Activated CD8-positive, alpha-beta memory T cell treated with anti-CD3 and anti-CD28 coated beads, Interleukin-2, amount 10 ng/mL, durations not matched to agents 7 days and 5 days (primary cell): ENCODE measurements at places on chromosomes 11 and 22.

DNA sequence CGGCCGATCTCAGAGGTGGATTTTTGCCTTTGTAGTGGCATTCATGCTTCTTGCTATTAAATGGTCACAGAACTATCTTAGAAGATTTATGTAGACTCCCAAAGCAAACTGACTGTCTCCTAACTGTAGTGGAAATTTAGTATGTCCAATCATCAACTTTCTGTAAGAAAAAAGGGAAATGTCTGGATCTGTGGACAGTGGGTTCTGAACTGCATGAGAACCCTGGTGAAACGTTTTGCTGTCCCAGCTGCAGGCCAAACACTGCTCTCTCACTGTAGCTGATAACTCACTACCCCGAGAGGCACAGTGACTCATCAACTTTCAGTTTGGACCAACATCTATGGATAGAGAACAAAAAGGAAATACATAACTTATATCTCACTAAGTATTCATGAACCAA is 387.1 kb downstream of the SOX6 start:
- no peak overlapping the region for H3K4me3 ChIP-seq
- no peak overlapping the region for H3K27ac ChIP-seq
- no peaks in the 10 kb centered on the region for H3K27me3 ChIP-seq

DNA sequence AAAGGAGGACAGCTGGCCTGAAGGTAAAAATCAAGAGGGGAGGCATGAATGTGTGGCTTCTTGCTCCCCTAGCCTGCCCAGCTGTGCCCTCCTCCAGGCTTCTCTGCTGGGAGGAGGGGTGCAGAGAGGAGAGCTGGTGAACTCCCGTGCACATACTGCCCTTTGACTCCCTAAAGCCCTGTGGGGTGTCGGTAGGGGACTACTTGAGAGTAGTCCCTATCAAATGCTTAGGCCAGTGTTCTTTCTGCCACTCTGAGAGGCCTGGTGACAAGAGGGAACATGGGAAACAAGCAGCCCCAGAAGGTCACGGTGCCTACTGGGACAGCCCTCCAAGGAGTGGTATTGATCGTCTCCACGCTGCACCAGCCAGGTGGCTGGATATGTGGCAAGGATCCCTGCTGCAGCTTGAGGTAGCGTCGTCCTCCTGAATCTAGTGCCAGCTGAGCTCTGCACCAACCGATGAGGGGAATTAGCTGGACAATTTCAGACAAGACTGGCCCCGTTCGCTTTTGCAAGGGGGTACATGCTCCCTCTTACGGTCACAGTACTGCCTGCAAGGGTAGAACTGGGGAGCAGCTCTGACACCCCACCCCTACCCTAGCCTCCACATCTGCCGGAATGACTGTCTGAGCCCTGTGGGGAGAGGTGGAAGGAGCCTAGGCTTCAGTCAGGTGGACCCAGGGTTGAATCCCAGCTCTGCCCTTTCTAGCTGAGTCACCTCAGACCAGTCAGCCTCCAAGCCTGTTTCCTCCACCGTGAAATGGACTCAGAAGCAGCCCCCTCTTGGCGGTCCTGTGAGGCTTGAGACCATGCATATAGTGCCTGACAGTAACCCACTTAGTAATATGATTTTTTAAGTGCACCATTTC is 17.1 kb upstream of the C11orf96 start:
- H3K27me3 ChIP-seq, result no peaks in the 10 kb centered on the region
- no peak overlapping the region for H3K27ac ChIP-seq
- peaks cover 2% of the 10 kb centered on the region for H3K36me3 ChIP-seq
- H3K4me1 ChIP-seq, result peaks cover 9% of the 10 kb centered on the region
- no peak overlapping the region for H3K4me3 ChIP-seq

DNA sequence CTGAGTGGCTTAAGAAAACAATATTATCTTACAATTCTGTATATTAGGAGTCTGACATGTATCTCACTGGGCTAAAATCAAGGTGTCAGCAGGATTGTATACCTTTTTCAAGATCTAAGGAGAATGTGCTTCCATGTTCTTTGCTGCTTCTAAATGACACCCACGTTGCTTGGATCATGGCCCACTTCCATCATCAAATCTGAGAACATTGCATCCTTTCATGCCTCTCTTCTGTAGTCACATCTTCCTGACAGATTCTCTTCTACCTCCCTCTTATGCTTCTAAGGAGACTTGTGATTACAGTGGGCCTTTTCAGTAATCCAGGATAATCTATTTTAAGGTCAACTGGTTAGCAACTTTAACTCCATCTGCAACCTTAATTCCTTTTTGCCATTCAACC is 499.4 kb downstream of the FAM181B start:
- peaks cover 12% of the 10 kb centered on the region for H3K4me1 ChIP-seq
- DNase-seq, result no peak
- no peaks in the 10 kb centered on the region for H3K36me3 ChIP-seq
- H3K27me3 ChIP-seq, result peaks cover 4% of the 10 kb centered on the region

DNA sequence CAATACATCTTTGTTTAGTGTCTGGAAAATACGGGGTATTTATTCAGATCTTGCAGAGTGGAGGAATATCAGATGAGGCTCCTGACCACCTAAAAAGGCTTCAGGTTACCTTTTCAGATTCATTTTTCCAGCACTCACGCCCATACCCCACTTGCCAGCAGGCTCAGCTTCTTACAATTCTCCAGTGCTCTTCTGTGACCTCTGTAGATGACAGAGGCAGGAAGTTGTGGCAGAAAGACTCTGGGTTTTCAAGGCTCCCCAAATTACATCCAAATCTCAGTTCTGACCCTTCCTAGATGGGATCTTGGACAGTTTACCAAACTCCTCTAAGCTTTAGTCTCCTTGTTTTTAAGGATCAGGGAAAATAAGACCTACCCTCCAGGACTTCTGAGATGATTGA is 61.1 kb downstream of the SYTL2 start:
- H3K36me3 ChIP-seq, result peaks cover 57% of the 10 kb centered on the region
- H3K27me3 ChIP-seq, result no peaks in the 10 kb centered on the region

GRCh38 chr22:27834364-27835185 is 33.0 kb upstream of the MN1 start:
- H3K4me1 ChIP-seq, result peaks cover 17% of the 10 kb centered on the region
- H3K27me3 ChIP-seq, result no peaks in the 10 kb centered on the region
- H3K36me3 ChIP-seq, result peaks cover 3% of the 10 kb centered on the region
- peak overlapping the region; percentile 25 for H3K27ac ChIP-seq
- H3K4me3 ChIP-seq, result no peak overlapping the region

DNA sequence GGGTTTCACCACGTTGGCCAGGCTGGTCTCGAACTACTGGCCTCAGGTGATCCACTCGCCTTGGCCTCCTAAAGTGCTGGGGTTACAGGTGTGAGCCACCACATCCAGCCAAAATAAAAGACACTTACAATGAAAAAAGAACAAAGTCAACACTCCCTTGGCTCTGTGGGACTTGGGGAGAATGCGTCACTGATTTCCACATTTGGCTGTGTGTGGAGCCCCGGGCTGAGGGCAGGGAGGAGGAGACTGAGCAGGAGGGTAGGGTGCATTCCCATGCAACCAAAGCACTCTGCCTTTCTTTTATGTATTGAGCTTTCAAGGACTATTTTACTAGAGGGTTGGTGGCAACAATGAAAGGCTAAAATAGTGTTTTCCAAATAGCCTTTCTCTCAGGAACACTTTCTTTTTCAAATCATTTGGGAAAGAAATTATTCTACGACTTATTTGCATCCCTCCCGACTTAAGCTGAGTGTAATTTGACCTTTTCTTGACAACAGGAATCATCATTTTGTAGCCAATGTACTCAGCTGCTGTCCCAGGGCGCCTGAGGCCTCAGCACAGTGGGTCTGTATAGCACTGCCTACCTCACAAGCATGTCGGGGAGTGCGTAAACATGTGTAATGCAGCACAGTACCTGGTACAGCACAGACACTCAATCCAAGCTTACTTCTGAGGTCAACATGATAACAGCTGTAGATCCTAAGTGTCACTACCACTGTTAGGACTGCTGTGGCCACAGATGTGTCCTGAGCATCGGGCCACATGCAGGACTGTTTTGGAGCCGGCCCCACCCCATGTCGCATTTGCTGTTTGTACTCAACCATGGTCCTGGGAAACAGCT is 10.1 kb upstream of the SERPIND1 start:
- no peak overlapping the region for H3K4me3 ChIP-seq
- H3K27me3 ChIP-seq, result no peaks in the 10 kb centered on the region
- no peak for DNase-seq
- H3K36me3 ChIP-seq, result peaks cover 9% of the 10 kb centered on the region

DNA sequence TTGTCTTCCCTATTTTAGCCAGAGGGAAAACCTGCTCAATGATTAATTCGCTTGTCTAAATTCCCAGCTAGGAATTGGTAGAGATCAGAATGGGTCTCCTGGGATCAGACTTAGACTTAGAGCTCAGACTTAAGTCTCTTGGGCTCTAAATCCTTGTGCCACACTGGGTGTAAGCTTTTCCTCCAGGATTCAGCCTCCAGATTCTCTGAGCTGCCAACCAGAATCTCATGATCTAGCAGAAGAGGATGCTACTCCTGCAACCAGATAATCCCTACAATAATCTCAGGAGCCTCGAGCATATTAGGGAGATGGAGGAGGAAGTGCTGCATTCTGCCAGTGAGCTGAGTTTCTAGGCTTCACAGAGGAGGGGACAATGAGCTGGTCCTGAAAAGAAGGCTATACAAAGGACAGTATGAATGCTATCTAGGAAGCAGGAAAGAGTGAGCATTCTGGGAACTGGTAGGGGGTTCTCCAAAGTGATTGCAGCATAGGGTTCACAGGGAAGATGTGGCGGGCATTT is 211.6 kb upstream of the SESN3 start:
- no peaks in the 10 kb centered on the region for H3K36me3 ChIP-seq
- H3K27me3 ChIP-seq, result no peaks in the 10 kb centered on the region
- H3K4me3 ChIP-seq, result no peak overlapping the region
- no peak overlapping the region for H3K27ac ChIP-seq

DNA sequence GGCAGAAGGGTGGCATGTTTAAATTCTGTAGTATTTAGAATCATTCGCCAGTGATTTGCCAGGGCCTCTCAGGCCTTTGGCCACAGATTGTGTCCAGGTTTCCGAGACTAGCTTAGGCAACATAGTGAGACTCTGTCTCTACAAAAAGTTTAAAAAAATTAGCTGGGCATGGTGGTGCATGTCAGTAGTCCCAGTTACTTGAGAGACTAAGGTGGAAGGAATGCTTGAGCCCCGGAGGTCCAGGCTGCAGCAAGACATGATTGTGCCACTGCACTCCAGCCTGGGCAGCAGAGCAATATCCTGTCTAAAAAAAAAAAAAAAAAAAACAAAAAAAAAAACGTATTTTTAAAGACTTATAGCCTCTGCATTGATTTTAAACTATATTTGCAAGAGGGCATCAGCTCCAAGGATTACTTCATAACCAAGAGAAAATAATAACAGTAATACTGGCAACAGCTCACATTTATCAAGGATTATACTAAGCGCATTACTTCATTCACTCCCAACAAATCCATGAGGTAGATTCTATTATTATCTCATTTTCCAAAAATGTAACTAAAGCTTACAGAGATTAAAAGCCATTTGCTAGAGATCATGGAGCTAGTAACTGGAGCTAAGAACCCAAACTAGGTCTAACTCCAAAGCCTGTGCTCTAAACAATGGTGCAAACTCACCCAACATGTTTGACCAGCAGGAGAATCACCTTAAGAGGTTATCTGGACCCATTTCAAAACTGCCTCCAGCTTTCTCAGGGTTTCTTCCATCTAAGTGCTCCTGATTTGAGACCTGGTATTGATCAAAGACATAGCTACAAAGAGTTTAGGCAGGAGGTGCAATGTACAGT is 32.6 kb upstream of the SLC6A5 start:
- H3K27ac ChIP-seq, result no peak overlapping the region
- no peak overlapping the region for H3K4me3 ChIP-seq
- no peak for DNase-seq
- no peaks in the 10 kb centered on the region for H3K36me3 ChIP-seq

- no peak overlapping the region for H3K4me3 ChIP-seq
- peak; percentile 28 for DNase-seq
- peaks cover 28% of the 10 kb centered on the region for H3K4me1 ChIP-seq
- peak overlapping the region; percentile 33 for H3K27ac ChIP-seq
These were observed 18.2 kb downstream of the MIF start for GRCh38 chr22:23912293-23912903.
